ENCODE measurements at places on chromosomes 13 and 19. TPM values are rescaled to one million over a fixed set of nuclear protein-coding genes. Genes with fewer than 3 reads are reported as not detected.

Gene FSD1
- 16.4 TPM for total RNA-seq

Gene ZNF136
- total RNA-seq: 31.5 TPM

Gene RASIP1
- not detected for total RNA-seq

Gene ZNF208
- 1.2 TPM for total RNA-seq

Gene RFPL4A
- not detected for total RNA-seq

Gene C19orf33
- 4.0 TPM for total RNA-seq

Gene ZNF544
- total RNA-seq: 21.9 TPM

DNA sequence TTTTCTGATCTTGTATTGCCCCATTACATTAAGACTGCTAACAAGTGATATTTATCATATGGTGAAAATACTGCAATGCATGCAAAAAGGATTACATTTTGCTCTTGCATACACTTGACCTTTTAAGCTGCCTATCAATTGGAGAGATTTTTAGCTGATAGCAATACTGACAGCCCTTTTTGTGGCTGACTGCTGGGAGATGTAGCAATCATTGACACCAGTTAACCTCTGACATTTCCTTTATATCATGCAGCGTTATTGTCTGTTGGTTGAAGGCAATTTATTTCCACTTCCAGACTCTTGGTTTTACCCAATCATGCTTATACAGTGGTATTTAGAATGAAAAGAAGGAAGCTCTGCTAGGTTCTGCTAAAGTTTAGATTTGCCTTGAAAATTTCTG is 364.0 kb downstream of the LMO7 start:
- no peak for DNase-seq

DNA sequence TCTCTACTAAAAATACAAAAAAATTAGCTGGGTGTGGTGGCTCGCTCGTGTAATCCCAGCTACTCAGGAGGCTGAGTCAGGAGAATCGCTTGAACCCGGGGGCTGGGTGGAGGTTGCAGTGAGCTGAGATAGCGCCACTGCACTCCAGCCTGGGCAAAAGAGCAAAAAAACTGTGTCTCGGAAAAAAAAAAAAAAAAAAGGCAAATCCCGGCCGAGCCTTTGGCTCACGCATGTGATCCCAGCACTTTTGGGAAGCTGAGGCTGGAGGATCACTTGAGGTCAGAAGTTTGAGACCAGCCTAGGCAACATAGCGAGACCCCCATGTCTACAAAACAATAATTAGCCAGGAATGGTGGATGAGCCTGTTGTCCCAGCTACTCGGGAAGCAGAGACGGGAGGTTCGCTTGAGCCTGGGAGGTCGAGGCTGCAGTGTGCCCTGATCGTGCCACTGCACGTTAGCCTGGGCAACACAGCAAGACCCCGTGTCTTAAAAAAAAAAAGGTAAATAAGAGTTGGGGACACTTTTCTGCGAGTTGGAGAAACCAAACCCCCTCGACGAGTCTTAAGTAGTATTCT is 574 bp upstream of the GPX4 start:
- DNase-seq: no peak

DNA sequence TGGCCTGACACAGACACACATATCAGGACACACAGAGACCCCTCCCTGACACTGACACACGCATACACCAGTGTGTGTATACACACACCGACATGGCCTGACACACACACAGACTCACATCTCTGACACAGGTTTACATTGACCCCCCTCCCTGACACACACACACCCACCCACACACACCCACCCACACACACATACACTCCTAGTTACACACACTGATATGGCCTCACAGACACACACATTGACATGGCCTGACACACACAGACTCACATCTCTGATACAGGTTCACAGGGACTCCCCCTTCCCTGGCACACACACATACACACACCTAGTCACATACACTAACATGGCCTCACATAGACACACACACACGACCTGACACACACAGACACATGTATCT is 4.4 kb upstream of the NFIX start:
- DNase-seq: no peak

DNA sequence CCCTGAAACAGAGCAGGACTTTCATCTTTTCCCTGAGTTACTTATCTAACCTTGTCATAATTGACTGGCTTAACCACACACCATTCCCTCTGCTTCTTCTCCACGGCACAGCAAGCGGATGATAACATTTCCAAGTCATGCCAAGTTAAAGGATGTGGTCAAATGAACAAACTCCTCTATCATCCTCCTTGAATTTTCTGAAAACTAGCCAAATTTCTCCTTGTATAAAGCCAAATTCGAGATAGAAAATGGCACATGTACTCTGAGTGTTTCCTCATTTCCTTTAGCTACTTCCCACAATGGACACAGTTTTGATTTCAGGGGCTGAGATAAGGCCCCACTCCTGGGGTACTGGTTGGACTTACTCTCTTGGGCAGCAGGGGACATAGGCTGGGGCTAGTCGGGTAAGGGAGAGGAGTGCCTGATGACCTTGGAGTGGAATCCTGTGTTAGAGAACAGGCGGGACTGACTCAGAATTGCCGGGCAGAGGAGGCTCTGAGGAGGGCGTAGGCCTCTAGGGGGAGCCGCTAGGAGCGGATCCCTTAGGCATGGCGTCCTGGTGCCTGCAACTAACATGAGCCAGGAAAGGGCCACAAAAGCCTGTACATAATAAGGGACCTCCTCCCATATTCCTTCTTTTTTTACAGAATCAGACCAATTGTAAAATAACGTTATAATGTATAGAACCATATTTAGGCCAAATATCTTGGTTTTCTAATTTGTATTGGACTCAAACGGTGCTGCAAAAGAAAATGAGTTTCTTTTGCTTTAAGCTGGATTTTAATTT is 20.3 kb upstream of the TMTC4 start:
- no peak for DNase-seq

- DNase-seq: no peak
Measured at GRCh38 chr13:106470576-106470975, 64.9 kb downstream of the EFNB2 start.

DNA sequence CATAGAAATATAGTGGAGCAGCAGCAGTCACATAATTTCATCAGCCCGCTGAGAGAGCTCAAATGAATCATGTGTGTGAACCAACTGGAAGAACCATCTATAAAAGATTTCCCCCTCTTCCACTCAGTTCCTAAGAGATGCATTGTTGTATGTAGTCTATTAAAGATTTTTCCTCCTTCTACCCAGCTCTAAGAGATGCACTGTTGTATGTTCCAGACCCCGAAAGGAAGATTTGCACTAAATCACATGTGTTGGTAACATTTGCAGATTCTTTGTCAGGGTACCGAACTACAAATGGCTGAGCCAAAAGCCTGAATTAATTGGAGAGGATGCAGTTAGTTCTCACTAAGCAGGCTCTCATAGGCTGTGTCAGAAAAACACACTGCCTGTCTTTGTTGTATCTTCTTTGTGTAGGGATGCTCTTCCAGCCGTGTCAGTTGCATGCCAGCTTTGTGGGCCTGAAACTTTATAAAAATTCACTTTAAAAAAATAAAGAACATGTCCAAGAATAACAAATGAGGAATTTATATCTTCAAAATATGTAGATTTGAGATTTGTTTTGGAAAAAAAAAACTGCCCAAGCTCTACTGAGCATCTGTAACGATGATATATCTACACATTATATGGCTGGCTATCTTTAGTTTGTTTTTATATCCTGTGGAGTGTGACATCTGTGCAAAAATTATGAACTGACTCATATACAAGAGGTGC is 223.1 kb downstream of the MZT1 start:
- no peak for DNase-seq

DNA sequence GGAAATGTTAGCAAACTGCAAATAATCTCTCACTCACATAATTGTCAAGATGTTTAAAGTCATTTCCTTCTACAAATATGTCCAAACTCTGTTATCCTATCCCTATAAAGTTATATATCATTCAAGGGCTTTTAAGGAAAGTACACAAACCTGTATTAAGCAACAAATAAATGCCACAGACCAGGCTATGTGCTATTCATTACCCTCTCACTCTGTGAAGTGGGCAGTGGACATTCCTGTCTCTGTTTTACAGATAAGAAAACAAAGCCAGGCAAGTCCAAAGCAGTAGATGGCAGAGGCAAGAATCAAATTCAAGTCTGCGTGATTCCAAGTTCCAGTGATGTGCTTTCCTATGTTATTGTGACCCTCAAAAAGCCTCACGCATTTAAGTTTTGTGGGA is 140.6 kb downstream of the LHFPL6 start:
- DNase-seq: no peak

DNA sequence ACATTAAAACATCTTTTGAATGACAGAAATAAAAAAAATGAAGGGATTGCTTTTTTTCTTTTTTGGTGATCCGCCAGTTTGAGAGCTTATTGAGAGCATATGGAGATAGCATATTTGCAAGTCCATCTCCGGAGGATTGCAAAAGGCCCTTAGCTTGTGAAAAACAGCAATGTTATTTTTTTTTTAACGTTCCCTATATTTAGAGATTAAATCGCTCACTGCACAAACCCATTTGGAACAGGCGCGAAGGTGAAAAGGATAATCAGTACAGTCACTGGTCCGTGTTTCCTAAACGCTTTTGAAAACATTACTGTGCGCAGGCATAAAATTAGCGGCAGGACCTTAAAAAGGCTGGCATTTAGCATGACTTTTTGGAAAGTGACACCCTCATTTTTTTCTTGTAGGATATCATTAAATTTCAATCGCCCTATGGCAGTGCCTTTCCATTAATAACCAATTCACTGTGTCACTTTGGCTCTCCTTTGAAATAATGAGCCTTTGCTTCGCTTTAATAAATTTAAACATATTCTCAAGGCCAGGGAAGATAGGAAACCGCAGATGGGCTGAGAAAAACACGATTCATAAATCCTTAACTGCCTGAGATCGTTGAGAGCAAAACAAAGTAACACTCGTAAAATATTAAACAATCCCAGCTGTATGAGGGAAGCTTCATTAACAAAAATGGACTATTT is 342.2 kb downstream of the DACH1 start:
- DNase-seq: no peak

DNA sequence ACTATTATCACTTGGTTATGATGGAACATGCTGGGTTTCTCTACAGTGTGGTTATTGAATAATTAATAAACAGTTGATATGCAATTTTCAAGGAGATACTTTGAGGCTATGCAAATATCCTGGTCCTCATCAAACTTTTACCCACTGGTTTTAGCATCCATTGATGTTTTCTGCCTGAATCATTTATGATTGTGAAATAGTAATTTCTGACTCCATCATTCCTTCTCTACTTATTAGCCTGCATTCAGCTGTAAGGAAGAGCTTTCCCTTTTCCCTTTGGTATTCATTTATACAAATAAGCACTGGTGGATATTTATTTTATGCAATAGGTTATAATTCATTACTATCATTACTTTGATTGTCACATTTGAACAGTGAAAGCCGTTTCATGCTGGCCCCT is 13.9 kb upstream of the DNAJC15 start:
- DNase-seq: no peak

DNA sequence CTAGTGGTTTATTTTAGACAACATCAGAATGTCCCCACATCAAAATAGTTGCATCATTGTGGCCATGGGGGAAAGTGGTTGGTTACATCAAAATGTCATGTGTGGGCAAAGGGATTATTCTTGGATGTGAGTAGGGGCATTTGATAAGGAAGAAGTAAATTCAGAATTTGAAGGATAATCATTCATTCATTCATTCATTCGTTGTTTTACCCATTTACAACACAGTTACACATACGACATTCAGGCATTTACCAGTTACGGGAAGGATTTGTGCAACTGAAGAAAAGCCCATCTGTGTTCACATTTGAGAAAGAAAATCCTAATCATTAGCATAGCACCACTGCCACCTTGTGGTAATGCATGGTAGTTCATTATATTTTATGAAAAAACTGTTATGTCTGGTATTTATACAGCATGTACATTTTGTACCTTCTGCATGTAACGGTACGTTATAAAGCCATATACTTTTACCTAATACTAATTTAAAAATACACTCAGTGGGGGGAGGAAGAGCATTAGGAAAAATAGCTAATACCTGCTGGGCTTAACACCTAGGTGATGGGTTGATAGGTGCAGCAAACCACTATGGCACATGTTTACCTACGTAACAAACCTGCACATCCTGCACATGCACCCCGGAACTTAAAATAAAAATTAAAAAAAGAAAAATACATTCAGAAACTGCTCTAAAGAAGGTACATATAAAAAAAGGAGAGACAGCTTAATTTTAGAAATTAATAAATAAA is 62.1 kb downstream of the DGKH start:
- DNase-seq: no peak

DNA sequence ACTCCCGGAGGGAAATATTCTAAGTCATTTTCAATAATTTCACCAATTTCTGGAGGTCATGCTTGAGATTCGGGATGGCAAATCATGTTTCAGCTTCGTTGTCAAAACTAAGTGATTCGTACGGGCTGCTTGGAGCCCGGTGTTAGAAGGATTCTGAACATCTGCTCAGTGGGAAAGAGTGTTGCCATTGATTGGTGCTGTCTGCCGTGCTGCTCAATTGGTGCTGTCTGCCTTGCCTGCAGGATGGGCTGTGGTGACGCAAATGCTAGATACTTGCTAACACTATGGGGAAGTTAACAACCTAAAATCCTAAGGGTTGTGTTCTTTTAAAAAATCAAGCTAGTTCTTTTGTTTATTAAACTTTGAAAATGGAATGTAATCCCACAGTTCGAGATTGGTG is 17.3 kb upstream of the CACNG8 start:
- DNase-seq: no peak

DNA sequence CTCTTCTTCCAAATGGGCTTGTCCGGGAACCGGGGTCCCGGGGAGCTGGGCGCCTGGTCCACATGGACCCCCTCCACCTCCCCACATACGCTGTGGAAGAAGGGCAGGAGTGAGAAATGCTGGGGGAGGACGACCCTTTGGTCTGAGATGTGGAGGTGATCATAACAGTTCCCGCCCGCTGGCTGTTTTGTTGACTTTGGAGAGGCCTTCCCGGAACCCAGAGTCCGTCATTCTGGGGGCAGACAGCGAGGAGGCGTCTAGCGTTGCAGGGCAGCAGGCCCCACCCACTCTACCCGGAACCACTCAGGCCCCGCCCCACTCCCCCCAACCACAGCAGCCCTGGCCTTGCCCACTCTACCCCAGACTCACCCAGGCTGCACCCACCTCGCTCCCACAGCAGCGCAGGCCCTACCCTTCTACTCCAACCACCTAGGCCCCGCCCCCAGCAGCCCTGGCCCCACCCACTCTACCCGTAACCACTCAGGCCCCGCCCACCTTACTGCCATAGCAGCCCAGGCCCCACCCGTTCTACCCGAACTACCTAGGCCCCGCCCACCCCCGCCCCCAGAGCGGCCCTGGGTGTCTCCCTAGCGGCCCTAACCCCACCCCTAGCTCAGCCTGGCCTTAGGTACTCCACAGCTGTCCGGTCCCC is 7.1 kb downstream of the GPR108 start:
- no peak for DNase-seq

GRCh38 chr19:13208672-13209483 is 58.7 kb downstream of the IER2 start:
- no peak for DNase-seq

- DNase-seq: no peak
Measured at GRCh38 chr13:25329706-25330105, 28.3 kb downstream of the NUP58 start.
